Upper lobe of right lung (tissue), 1 donor: ENCODE measurements at places on chromosomes 2 and 18.

- no peaks in the 10 kb centered on the region for H3K4me1 ChIP-seq
- DNase-seq, result no peak
- no peak overlapping the region for H3K27ac ChIP-seq
- H3K27me3 ChIP-seq, result no peaks in the 10 kb centered on the region
These were observed 269.8 kb upstream of the HDAC4 start for GRCh38 chr2:239670463-239671120.

- DNase-seq, result no peak
- H3K27me3 ChIP-seq, result no peaks in the 10 kb centered on the region
- no peaks in the 10 kb centered on the region for H3K4me1 ChIP-seq
- H3K4me3 ChIP-seq, result no peak overlapping the region
These were observed 100.8 kb downstream of the GALNT1 start for GRCh38 chr18:35682281-35682867.

DNA sequence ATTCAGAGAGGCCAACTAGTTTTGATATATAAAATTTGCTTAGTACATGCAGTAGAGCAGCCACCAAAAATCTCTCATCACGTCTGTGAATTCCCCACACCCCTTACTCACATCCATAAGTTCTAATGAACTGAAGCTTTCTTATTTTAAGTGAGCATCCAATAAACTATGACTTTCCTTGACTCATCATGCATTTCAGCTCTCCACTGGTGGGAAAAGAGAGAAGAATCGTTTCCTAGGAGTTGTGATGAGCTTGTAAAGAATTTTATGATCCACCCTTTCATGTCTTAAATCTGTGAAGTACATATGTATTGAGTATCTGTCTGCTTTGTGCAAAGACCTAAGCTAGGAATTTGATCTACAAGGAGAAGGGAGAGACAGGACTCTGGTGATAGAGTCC, 428.6 kb downstream of the SETBP1 start:
- H3K4me3 ChIP-seq, result no peak overlapping the region
- no peak for DNase-seq
- no peaks in the 10 kb centered on the region for H3K4me1 ChIP-seq
- no peak overlapping the region for H3K27ac ChIP-seq

- peaks cover 7% of the 10 kb centered on the region for H3K4me1 ChIP-seq
- no peaks in the 10 kb centered on the region for H3K36me3 ChIP-seq
- DNase-seq, result peak; percentile 71
- H3K27ac ChIP-seq, result no peak overlapping the region
- no peak overlapping the region for H3K4me3 ChIP-seq
- no peaks in the 10 kb centered on the region for H3K27me3 ChIP-seq
These were observed 85.3 kb downstream of the SPP2 start for GRCh38 chr2:234135750-234136221.

GRCh38 chr18:37222999-37223378, 342.6 kb downstream of the CELF4 start:
- no peaks in the 10 kb centered on the region for H3K27me3 ChIP-seq
- no peak for DNase-seq
- no peaks in the 10 kb centered on the region for H3K36me3 ChIP-seq
- no peak overlapping the region for H3K4me3 ChIP-seq

- H3K27me3 ChIP-seq, result no peaks in the 10 kb centered on the region
- peak overlapping the region; percentile 71 for H3K27ac ChIP-seq
- no peaks in the 10 kb centered on the region for H3K4me1 ChIP-seq
- no peak overlapping the region for H3K4me3 ChIP-seq
These were observed 128.7 kb downstream of the VAPA start for GRCh38 chr18:10042492-10042891.

DNA sequence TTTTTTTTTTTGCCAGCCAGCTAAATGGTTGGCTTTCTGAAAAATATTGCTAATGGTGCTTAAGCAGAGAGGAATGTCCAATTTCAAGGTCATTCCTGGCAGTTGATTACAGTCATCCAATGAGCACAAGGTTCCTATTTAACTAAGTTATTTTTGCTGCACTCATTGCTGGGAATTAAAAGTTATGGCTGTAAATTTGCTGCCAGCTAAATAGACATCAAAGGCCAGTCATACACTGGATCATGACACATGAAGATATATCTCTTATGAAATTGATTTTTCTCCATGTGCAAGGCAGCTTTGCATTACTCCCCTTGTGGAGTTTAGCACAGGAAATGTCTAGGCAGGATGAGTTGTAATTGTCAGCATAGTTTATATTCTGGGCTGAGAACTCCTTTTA, 1898.4 kb upstream of the CELF4 start:
- no peaks in the 10 kb centered on the region for H3K36me3 ChIP-seq
- no peak overlapping the region for H3K4me3 ChIP-seq
- no peak for DNase-seq
- H3K27me3 ChIP-seq, result no peaks in the 10 kb centered on the region
- no peak overlapping the region for H3K27ac ChIP-seq

DNA sequence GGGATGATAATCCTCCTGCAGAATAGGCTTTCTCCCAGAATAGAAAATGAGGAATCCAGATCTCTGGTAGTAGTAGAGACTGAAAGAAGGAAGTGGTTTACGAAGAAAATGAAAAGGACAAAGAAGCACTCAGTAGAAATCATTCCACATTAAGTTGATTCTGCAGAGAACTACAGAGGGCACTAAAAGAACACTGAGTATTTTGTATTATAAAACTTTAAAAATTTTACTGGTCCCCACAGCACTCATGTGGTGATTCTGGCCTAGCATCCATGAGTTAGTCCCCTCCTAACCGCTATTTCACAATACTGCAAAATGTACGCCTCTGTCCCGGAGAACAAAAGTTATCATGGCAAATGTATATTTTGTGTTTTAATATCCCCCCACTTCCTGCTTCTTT, 42.9 kb upstream of the SLC35F5 start:
- no peak overlapping the region for H3K4me3 ChIP-seq
- H3K36me3 ChIP-seq, result no peaks in the 10 kb centered on the region
- no peak for DNase-seq
- no peaks in the 10 kb centered on the region for H3K27me3 ChIP-seq

DNA sequence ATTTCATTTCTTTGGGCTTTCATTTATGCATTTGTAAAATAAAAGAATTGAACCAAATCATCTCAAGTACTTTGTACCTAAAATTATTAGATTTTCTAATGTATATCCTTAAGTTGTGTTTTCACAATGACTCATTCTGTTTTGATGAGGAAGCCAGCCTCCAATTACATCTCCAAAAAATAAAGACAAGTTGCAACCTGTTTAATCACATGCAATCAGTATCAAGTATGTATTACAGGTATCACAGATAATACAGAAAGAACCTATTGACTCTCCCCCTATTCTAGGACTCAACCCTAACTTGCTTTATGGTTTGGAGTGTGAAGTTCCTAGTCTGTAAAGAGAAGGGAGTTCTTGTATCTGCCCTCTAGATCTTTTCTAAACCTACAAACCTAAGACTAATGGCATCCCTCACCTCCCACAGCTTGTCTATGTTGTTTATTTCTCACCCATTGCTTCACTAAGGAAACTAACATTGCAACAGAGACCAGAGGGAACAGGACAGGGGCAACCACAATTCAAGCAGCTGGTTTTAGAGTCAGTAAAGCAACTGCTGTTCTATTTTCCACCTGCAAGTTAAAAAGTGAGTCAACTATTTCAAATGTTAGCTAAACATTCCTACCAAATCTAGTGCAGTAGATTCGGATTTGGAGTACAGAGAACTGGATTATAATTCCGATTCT, 141.1 kb upstream of the ETAA1 start:
- H3K27me3 ChIP-seq, result no peaks in the 10 kb centered on the region
- H3K27ac ChIP-seq, result no peak overlapping the region
- no peaks in the 10 kb centered on the region for H3K4me1 ChIP-seq
- H3K4me3 ChIP-seq, result no peak overlapping the region
- H3K36me3 ChIP-seq, result no peaks in the 10 kb centered on the region
- no peak for DNase-seq

GRCh38 chr2:20998972-20999905, 44.6 kb downstream of the APOB start:
- no peak overlapping the region for H3K27ac ChIP-seq
- H3K36me3 ChIP-seq, result no peaks in the 10 kb centered on the region
- H3K4me3 ChIP-seq, result no peak overlapping the region
- no peaks in the 10 kb centered on the region for H3K4me1 ChIP-seq

- peak overlapping the region; percentile 0 for H3K27ac ChIP-seq
- no peak for DNase-seq
- no peak overlapping the region for H3K4me3 ChIP-seq
- no peaks in the 10 kb centered on the region for H3K27me3 ChIP-seq
- no peaks in the 10 kb centered on the region for H3K36me3 ChIP-seq
These were observed 2.2 kb upstream of the MAPRE2 start for GRCh38 chr18:35038881-35039491.

- H3K27me3 ChIP-seq, result no peaks in the 10 kb centered on the region
These were observed 298.8 kb downstream of the ZNF407 start for GRCh38 chr18:74896390-74896991.

DNA sequence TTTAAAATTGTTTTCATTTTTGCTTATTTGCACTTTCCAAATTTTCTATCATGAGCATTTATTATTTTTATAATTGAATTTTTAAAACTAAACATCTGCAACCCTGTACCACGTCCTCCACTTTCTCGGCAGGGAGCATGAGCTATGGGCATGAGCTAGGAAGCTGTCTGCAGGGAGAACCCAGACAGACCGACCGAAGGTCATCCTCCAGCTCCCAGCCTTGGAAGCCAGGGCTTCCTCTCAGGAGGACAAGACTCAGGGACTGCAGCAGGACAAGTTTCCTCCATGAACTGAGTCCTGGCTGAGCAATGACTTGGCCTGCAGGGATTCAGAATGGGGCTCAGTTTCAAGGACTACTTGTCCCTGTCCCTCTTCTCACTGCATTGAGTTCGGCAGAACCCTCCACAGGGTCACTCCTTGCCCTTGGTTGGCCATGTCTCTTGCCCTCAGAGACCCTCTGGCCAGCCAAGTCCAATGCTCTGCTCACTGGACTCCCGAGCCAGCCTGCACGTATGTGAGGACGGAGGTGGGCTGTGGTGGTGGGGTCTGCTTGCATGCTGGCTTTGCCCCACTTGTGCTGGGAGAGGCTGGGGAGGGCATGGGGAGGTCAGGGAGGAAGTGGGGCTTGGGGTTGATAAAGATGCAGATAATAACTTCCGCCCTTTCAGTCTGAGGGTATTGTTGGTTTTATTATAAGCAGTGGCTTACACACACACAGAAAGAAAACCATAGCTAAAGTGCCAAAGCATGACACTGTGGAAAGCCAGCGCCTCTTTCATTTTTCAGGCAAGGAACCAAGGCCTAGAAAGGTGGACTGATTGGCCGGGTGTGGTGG, 6.6 kb downstream of the NMUR1 start:
- H3K4me1 ChIP-seq, result peaks cover 17% of the 10 kb centered on the region
- DNase-seq, result peak; percentile 54
- no peaks in the 10 kb centered on the region for H3K36me3 ChIP-seq
- no peaks in the 10 kb centered on the region for H3K27me3 ChIP-seq

DNA sequence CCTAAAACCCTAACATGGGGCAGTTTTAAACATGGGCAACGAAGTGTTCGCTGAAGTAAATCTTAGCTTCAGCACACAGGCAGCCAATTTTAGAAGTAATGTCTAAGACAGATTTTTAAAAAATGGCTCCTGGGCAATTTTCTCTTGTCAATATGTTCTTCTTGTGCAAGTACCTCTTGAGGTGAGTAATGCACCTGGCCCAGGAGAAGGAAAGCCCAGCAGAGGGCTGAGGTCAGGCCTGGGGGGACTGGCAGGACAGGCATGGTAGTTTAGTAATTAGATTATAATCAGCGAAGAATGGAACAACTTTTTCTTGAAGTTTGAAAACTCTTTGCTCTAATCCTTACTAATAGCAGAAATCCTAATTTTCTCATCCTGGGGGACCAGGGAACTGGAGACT, 77.6 kb downstream of the SPRED2 start:
- H3K4me3 ChIP-seq, result no peak overlapping the region
- H3K27me3 ChIP-seq, result no peaks in the 10 kb centered on the region
- DNase-seq, result no peak
- peaks cover 52% of the 10 kb centered on the region for H3K4me1 ChIP-seq

DNA sequence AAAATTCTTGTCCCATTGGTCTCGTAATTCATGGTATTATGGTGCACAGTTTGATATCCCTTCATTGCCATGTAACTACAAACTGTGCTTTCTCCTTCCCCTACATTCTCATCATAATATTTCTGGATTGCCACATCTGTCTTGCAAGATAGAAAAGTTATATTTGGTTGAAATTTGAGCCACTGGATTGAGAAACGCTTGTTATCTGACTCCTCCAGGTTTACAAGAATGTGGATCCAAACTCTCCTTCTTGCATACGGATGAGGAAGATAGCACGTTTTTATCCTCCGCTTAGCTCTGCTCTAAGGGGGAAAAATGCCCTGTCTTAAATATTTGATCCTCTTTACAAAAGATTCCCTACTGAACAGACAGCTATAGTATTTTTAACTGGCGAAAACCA, 438.2 kb downstream of the TSN start:
- H3K4me1 ChIP-seq, result no peaks in the 10 kb centered on the region
- no peaks in the 10 kb centered on the region for H3K27me3 ChIP-seq
- H3K36me3 ChIP-seq, result no peaks in the 10 kb centered on the region
- H3K4me3 ChIP-seq, result no peak overlapping the region
- no peak overlapping the region for H3K27ac ChIP-seq
- DNase-seq, result no peak

- DNase-seq, result no peak
- no peaks in the 10 kb centered on the region for H3K36me3 ChIP-seq
- no peak overlapping the region for H3K27ac ChIP-seq
- H3K27me3 ChIP-seq, result no peaks in the 10 kb centered on the region
- H3K4me1 ChIP-seq, result peaks cover 7% of the 10 kb centered on the region
- H3K4me3 ChIP-seq, result no peak overlapping the region
These were observed 92.0 kb downstream of the SPP2 start for GRCh38 chr2:234142530-234142929.

- no peak overlapping the region for H3K4me3 ChIP-seq
- no peaks in the 10 kb centered on the region for H3K27me3 ChIP-seq
- no peak overlapping the region for H3K27ac ChIP-seq
- no peak for DNase-seq
- H3K4me1 ChIP-seq, result no peaks in the 10 kb centered on the region
These were observed 162.2 kb downstream of the PRPF40A start for GRCh38 chr2:152555048-152555447.

DNA sequence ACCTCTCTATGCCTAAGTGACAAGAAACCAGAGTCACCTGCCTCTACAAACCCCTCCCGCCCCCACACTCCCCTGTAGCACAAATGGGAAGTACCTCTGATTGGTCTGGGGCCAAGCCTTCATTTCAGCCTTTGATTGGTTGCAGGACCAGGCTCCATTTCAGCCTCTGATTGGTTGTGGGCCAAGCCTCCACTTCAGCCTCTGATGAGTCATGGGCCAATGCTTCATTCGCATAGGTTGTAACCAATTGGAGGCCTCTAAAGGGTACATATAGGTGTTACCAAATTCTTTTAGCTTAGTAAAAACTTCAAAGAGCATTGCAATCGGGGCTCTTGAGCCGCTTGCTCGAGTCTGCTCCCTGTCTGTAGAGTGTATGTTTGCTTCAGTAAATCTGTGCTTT, 25.0 kb downstream of the CCDC102B start:
- no peak overlapping the region for H3K4me3 ChIP-seq
- peaks cover 3% of the 10 kb centered on the region for H3K4me1 ChIP-seq
- H3K27me3 ChIP-seq, result no peaks in the 10 kb centered on the region
- no peaks in the 10 kb centered on the region for H3K36me3 ChIP-seq
- no peak overlapping the region for H3K27ac ChIP-seq
- no peak for DNase-seq

GRCh38 chr18:62660691-62661090, 54.6 kb upstream of the PHLPP1 start:
- no peak overlapping the region for H3K27ac ChIP-seq
- DNase-seq, result peak; percentile 9
- H3K4me1 ChIP-seq, result no peaks in the 10 kb centered on the region
- H3K4me3 ChIP-seq, result no peak overlapping the region
